ENCODE measurements at places on chromosomes 5 and 9. TPM values are rescaled to one million over a fixed set of nuclear protein-coding genes. Genes with fewer than 3 reads are reported as not detected.

The NUDT2 gene
- total RNA-seq, result 33.0 TPM

The ANKHD1 gene
- 119 TPM for total RNA-seq

The NSA2 gene
- total RNA-seq, result 83.9 TPM

The GRM6 gene
- not detected for total RNA-seq

The CDKN2B gene
- total RNA-seq, result 0.62 TPM

The DOCK8 gene
- total RNA-seq, result 113 TPM

DNA sequence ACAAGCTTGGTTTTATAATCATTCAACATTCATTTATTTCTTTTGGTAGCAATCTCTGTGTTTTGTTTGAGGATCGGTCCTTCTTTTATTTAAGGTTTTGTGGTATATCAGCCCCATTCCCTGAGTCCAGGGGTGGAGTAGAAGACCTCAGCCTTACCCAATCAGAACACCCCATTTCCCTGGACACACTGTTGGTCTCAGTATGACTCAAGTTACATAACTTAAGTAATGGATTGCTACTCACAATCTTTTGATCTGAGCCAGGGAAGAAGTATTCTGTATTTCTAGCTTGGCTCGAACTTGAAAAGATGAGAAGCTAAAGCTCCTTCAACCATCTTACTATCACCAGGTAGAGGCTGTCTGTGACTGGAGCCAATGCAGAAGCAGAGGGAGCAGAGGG is 175.2 kb upstream of the HAPLN1 start:
- H3K27me3 ChIP-seq, result no peaks in the 10 kb centered on the region
- no peaks in the 10 kb centered on the region for H3K36me3 ChIP-seq
- no peak overlapping the region for H3K4me3 ChIP-seq
- no peaks in the 10 kb centered on the region for H3K4me1 ChIP-seq
- DNase-seq, result no peak

DNA sequence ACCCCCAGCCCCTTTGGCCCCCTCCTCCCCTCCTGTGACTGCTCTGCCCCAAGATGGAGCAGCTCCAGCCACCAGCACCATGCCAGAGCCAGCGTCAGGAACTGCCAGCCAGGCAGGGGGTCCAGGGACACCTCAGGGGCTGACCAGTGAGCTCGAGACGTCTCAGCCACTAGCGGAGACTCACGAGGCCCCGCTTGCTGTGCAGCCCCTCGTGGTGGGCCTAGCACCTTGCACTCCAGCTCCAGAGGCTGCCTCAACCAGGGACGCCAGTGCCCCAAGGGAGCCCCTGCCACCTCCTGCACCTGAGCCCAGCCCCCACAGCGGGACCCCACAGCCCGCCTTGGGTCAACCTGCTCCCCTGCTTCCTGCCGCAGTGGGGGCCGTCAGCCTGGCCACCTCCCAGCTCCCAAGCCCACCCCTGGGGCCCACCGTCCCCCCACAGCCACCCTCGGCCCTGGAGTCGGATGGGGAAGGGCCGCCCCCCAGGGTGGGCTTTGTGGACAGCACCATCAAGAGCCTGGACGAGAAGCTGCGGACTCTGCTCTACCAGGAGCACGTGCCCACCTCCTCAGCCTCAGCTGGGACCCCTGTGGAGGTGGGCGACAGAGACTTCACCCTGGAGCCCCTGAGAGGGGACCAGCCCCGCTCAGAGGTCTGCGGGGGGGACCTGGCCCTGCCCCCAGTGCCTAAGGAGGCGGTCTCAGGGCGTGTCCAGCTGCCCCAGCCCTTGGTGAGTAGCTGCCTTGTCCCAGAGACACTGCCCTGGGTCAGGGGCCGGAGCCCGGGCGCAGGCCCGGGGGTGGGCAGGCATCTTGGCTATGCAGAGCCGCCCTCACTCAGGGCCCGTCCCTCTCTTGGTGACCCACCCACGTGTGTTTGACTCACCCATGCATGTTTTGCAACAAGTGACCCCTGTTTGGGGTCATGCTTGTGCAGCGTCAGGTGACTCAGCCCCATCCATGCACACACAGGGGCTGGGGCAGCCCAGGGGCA is 105.2 kb downstream of the WNK2 start:
- H3K4me1 ChIP-seq, result no peaks in the 10 kb centered on the region
- peaks cover 9% of the 10 kb centered on the region for H3K27me3 ChIP-seq
- no peak overlapping the region for H3K4me3 ChIP-seq

DNA sequence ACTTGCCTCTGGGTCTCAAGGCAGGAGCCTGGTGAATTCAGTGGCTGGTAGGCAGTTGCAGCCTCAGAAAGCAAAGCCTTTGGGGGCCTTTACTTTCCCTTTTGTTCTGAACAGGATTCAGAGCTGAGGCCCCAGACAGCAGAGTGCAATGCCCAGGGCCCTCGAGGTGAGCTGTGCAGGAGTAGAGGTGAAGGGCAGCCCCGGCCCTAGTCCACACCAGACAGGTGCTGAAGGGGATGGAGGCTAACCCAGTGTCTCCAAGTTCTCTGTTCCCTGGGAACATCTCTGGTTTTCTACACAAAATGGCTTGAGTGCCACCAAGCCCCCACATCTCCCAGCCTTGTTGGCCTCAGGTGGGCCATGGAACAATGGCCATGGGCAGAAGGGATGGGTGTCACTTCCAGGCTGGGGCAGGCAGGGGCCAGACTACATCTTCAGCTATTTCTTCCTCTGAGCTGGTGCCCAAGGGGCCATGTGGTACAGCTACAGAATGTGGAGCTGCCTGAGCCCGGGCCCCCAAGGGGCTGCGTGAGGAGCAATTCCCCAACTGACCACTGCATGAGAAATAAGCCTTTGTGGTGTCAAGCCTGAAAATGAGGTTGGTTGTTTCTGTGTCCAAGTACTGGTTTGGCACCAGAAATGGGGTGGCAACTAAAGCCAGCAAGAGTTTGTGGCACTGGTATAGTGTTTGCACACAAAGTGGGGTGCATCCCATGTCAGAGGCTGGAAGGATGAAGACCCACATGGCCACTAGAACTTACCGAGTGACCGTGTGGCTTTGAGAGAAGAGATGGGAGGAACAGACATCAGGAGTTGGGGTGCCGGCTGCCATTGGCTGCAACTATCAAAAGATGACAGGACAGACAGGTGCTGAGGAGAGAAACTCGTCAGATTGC is 57.8 kb downstream of the BARX1 start:
- no peak overlapping the region for H3K27ac ChIP-seq
- no peak overlapping the region for H3K4me3 ChIP-seq
- DNase-seq, result peak; percentile 6
- peaks cover 3% of the 10 kb centered on the region for H3K4me1 ChIP-seq

DNA sequence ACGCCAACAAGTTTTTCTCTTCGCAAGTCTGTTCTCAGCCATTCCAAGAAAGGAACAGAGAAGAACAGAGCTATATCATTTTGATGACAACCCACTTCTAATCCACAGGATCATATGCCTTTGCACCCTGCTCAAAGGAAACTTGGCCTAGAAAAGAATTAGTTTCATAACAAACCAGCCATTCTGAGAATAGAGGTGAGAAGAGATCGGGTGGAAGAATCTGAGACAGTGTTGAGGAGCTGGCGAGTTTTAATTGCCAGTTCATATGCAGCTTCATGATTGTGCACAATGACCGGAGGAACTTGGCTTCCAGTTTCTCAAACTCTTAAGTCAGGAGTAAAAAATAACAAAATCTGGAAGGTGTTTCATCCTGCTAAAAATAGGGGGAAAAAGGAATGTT is 380.0 kb downstream of the NR2F1-AS1 start:
- H3K4me1 ChIP-seq, result no peaks in the 10 kb centered on the region
- H3K4me3 ChIP-seq, result no peak overlapping the region
- H3K27ac ChIP-seq, result no peak overlapping the region
- no peaks in the 10 kb centered on the region for H3K36me3 ChIP-seq
- no peaks in the 10 kb centered on the region for H3K27me3 ChIP-seq
- DNase-seq, result no peak

- H3K27ac ChIP-seq, result no peak overlapping the region
- no peaks in the 10 kb centered on the region for H3K36me3 ChIP-seq
- H3K4me1 ChIP-seq, result peaks cover 16% of the 10 kb centered on the region
- DNase-seq, result no peak
- H3K27me3 ChIP-seq, result no peaks in the 10 kb centered on the region
Observed at GRCh38 chr9:132031467-132032237, 48.0 kb downstream of the MED27 start.

DNA sequence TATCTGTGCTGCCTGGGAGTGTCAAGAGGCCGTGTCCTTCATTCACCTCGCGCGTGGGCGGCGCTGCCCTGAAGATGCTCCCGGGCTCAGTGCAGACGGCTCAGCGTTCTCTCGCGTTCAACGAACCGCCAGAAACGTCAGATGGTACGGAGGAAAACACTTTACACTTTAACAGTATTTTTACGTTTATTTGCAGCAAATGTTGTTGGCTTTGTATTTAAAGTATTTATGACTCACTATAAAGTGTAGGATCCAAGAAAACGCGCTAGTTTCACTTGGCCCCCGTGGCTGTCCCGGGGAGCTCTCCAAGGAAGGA is 544 bp upstream of the ERCC6L2 start:
- peak; percentile 52 for DNase-seq
- peaks cover 62% of the 10 kb centered on the region for H3K36me3 ChIP-seq
- no peak overlapping the region for H3K27ac ChIP-seq
- no peaks in the 10 kb centered on the region for H3K27me3 ChIP-seq
- H3K4me3 ChIP-seq, result no peak overlapping the region

GRCh38 chr5:36880761-36881160 is 4.2 kb downstream of the NIPBL start:
- no peak for DNase-seq
- peaks cover 39% of the 10 kb centered on the region for H3K4me1 ChIP-seq
- H3K4me3 ChIP-seq, result no peak overlapping the region
- no peaks in the 10 kb centered on the region for H3K27me3 ChIP-seq

DNA sequence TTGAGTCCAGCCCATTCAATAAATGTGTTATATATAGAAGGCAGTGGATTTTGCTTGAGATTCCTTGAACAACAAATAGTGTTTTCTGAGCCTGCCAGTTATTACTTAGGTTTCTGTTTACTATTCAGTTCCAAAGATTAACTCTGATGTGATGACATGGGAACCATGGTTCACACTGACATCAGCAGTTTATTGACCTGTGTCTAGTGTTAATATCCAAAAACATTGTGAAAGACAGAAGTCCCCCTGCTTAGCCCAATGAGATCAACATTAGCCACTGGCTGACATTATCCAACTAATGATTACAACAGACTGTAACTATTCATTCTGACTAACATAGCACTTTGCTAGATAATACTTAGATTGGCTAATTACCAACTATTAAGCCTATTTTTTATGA is 14.9 kb downstream of the APBA1 start:
- H3K4me1 ChIP-seq, result no peaks in the 10 kb centered on the region
- H3K27ac ChIP-seq, result no peak overlapping the region
- DNase-seq, result no peak
- no peak overlapping the region for H3K4me3 ChIP-seq

GRCh38 chr9:86389628-86390027 is 35.4 kb upstream of the TUT7 start:
- no peaks in the 10 kb centered on the region for H3K4me1 ChIP-seq
- DNase-seq, result no peak
- H3K27me3 ChIP-seq, result peaks cover 10% of the 10 kb centered on the region
- no peaks in the 10 kb centered on the region for H3K36me3 ChIP-seq
- no peak overlapping the region for H3K27ac ChIP-seq

DNA sequence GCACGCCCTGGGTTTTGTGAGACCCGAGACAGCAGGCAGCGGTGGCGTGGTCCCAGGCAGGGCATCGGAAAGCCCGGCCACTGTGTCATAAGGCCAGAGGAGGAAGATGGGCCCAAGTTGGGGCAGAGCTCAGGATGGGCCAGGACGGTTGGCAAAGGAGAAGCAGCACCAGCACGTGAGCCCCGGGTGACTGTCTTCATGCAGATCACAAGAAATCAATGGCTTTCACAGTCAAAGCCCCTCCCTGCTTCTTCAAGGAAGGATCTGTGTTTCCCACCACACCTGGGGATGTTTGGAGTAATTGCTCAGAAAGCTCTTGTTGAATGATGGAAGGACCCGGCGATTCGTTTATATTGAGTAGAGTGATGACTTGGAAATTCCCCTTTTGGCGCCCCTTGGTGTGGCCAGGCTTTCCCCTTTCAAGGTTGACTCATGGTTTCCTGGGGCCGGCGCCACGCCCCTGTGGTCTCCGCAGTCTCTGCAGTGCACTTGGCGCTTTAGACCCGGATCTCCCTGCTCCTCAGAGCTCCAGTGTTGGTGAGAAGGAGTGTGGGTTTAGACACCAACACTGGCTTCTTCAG is 52.1 kb downstream of the IL31RA start:
- DNase-seq, result peak; percentile 70
- H3K4me1 ChIP-seq, result peaks cover 45% of the 10 kb centered on the region
- H3K27me3 ChIP-seq, result no peaks in the 10 kb centered on the region
- peak overlapping the region; percentile 60 for H3K27ac ChIP-seq
- H3K4me3 ChIP-seq, result peak overlapping the region; percentile 13

DNA sequence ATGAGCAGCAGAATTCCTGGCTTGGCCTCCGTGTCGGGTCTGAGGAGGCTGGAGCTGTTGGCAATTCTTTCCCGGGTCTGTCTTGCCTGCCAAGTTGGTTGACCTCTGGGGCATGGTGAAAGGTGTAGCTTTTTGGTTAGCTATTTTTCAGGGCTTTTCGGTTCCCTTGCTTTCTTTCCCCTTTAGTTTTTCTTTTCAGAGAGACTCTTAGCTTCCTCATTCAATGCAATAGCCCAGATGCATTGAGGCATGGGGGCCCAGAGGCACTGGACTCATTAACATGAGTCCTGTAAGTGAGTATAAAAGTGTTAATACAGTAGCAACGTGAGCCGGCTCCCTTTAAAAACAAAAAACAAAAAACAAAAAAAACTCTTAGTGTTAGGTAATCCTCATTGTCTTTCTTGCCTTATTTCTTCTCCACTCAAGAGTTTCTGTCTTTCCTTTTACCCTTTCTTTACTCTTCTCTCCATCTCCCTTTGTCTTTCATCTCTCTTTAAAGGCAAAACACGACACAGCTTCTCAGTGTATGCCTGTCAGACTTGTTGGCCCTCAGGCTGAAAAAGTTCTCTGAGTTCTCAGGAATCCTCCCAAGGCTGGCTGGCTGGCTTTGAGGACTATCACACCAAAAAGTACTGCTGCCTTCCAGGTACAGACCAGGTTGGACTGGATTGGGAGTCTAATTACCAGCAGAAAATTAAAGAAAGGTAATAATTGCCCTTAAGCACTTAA is 289.9 kb upstream of the TUT7 start:
- no peak overlapping the region for H3K27ac ChIP-seq
- H3K36me3 ChIP-seq, result no peaks in the 10 kb centered on the region
- H3K4me3 ChIP-seq, result no peak overlapping the region
- DNase-seq, result no peak

GRCh38 chr5:79236362-79236969 is 535 bp downstream of the JMY start:
- H3K4me1 ChIP-seq, result peaks cover 23% of the 10 kb centered on the region
- peak overlapping the region; percentile 86 for H3K4me3 ChIP-seq
- peaks cover 3% of the 10 kb centered on the region for H3K36me3 ChIP-seq

- H3K27ac ChIP-seq, result no peak overlapping the region
- peak; percentile 19 for DNase-seq
- no peaks in the 10 kb centered on the region for H3K27me3 ChIP-seq
Observed at GRCh38 chr9:137411645-137412380, 11.1 kb downstream of the EXD3 start.

DNA sequence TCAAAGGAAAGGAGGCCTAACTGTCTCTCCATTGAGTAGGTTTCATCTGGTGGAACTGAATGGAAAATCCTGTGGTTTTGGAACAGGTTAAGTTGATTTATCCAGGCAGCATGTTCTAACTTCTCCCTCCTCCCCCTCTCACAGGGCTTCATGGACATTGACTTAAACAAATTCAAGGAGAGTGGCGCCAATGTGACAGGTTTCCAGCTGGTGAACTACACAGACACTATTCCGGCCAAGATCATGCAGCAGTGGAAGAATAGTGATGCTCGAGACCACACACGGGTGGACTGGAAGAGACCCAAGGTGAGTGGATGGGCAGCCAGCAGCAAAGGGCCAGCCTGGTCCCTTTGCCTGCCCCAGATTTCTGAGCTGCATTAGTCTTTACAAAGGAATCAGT is 183.9 kb downstream of the GRIA1 start:
- no peak overlapping the region for H3K27ac ChIP-seq
- H3K36me3 ChIP-seq, result no peaks in the 10 kb centered on the region
- H3K4me1 ChIP-seq, result no peaks in the 10 kb centered on the region

Measured in activated T-helper 2 cell treated with anti-CD3 and anti-CD28 coated beads, Interferon-gamma antibody, Interleukin-2, Interleukin-4, amounts not matched to agents 10 μg/mL and 5 μg/mL and 100 μg/mL, durations not matched to agents 14 hours and 24 hours and 36 hours (primary cell).